Putamen (tissue), 1 donor: ENCODE measurements at places on chromosomes 1 and 21.

GRCh38 chr1:38250356-38250755 is 203.8 kb upstream of the POU3F1 start:
- DNase-seq: no peak

GRCh38 chr1:25256578-25256965 is 9.3 kb upstream of the RSRP1 start:
- DNase-seq: no peak

GRCh38 chr1:153599847-153600246 is 13.1 kb downstream of the S100A16 start:
- DNase-seq: no peak

DNA sequence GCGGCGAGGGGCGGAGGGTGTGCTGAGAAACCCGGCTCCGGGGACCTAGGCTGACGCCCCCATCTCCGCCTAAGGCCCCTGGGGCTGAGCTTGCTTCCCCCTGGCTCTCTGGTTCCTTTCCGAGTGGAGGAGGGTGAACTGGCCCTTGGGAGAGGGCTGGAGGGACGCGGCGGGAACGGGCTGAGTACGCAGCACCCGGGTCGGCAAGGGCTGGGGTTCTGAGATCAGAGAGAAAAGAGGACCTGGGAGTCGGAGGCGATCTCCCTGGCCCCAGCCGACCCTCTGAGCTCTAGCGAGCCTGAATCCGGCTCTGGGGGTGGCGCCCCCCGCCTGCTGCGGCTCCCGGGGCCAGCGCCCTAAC is 270.8 kb downstream of the FOXD2 start:
- DNase-seq: no peak

DNA sequence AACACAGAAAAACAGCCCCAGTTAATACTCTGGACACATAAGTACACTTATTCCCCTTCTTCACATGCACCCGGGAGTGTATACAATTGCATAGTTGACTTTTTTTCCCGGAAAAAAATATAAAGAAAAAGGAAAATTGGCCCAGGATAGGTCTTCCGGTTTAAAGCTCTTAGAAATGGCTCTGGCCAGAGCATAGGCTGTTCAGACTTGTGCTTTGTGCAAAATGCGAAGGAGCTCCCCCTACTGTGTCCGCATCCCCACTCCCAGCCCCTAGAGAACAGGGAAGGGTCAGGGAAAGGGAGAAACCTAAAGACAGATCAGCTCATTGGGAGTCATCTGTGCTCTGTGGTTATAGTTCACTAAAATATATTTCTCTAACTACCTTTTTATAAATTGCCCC is 5.5 kb upstream of the MTMR11 start:
- DNase-seq: no peak
